ENCODE measurements at places on chromosomes 4 and X.

DNA sequence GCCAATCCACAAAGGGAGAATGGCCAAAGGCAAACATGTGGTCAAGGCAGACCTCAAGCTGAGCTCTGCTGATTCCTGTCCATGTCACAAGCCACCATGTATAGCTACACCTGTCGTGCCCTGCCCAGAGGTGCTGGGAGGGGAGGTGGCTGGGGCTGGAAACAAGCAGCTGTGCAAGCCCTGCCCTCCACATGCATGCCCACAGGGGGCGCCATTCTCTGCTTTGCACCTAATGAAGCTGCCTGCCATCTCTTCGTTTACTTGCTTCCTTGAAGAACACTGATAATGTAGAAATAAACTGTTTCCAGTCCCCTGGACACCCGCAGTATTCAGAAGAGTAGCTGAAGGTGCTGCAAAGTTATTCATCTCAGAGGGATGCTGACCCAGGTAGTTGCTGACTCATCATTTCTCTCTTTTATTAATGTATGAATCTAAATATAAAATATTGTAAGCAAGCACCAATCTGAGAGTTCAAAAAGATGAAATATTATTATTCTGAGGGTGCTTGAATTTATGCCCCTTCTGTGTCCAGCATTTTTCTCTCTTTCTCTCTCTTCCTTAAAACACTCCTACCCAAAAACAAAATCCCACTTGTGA is 278.6 kb downstream of the ADGRA3 start:
- DNase-seq = no peak

- no peak for DNase-seq
Measured at GRCh38 chr4:184284336-184284690, 66.6 kb upstream of the ENPP6 start.

- DNase-seq = no peak
Measured at GRCh38 chr4:45345558-45345957, 619.2 kb upstream of the GNPDA2 start.

DNA sequence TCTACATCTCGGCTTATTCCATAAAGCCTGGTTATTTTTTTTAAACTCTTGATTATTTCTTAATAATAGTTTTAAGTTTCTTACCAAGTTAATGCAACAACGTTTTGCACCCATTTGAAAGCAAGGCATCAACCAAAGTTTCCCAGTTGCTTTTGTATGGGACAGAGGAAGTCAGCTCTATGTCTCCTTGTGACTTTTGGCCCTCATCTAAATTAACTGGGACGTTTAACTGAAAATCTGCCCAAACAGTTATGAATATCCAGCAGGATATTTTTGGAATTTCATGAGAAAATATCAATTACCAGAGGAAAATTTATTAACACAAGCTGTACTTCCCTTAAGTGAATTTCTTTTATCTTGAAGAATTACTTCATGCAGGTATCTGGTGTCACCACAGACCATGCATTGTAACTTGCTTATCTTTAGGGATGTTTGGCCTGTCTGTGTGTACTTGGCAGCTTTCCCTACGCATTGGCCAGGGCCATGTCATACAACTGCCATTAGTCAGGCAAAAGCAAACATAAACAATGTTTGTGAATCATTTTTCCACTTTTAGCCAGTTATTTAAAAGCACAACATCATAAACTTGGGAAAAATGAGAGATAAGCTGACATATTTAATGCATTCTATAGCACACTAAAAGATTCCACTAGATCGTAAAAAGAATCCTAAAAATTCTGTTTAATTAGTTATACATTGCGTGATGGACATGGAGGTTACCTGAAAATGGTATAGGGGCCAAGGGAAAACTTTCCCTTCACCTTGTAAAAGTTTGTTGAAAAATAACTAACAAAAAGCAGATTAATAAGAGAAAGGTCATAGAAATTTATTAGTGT is 101.4 kb upstream of the PDE5A start:
- peak; percentile 90 for DNase-seq

DNA sequence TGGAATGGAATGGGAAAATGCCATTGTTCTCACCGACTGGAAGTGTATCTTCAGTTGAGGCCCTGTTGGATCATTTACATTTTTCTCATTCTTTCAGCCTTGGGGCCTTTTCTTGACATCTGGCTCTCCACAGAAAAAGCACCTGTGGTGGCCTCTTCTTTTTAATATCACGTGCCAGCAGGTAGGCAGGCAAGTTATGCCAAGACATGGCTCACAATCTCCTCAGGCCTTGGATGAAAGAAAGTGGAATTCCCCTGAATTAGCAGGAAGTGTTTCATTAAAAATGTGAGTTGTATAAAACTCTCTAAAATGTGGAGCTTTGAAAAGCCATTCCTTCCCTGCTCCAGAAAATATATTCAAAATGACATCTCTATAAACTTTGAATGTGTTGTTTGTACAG is 122.1 kb downstream of the FRAS1 start:
- DNase-seq = no peak

DNA sequence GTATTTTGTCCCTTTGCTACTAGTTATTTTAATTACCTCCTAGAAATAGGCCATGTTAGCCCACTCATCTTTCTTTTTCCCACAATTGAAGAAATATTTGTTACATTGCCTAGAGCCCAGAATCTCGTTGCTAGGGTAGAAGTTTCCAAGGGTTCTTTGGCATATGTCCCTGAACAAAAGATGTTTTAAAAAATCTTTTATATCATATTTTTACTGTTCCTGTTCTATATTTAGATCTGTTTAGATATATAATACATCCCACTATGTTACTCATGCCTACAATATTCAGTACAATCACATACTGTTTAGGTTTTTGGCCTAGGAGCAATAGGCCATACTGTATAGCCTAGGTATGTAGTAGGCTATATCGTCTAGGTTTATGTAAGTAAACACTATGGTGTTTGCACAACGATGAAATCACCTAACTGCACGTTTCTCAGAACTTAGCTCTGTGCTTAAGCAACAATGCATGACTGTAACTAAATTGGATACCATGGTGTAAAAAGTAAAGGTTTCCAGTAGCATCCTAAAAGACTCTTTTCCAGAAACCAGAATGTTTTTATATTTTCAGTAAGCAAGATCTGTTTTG is 236.0 kb upstream of the SLIT2 start:
- DNase-seq = no peak

GRCh38 chr4:169143335-169143734 is 127.4 kb downstream of the SH3RF1 start:
- DNase-seq = no peak

- no peak for DNase-seq
Measured at GRCh38 chr4:180106122-180106521, 2137.1 kb upstream of the TENM3 start.

DNA sequence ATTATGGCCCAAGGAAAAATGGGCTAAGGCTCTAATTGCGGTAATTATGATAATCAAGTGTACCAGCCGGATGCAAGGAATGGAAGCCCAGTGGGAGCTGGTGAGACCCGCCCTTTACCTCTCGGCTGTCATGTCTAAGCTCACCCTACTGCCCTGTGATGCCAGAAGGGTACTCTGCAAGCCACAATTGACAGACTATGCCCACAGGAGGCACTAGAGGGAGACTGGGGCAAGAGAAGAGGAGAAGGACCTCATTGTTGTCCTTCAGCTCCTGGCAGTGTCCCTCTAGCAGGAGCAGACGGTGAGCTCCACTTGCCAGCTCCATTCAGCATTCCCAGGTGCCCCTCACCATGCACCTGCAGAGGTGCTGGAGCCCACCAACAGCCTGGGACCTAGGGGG is 141.8 kb downstream of the SMIM20 start:
- DNase-seq = no peak

GRCh38 chr4:8167291-8167690 is 8.7 kb upstream of the ABLIM2 start:
- no peak for DNase-seq

DNA sequence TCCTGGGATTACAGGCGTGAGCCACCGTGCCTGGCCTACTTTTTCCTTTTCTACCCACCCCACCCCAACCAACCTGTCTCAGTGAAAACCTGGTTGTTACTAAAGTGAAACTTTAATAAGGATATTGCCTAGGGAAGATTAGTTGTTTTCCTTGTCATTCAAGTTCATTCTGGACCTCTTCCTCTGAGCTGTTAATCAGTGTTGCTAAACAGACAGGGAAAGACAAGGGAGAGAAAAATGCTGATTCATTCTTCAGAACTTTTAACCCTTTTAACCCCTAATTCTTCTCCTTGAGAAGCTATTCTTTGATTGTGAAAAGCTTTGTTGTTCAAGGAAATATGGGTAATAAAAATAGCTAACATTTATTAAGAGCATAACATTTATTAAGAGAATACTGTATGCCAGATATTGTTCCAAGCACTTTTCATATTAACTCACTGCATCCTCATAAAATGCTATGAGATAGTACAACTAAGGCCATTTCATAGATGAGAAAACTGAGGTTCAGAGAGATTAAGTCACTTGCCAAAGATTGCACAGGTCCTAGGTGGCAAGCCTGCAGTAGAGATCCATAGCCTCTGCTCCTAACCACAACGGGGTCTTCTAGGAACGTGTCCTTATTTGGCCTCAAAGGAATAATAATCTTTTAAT is 34.8 kb downstream of the OSTC start:
- DNase-seq = peak; percentile 17

- no peak for DNase-seq
Measured at GRCh38 chrX:22159071-22159470, 113.6 kb upstream of the CBLL2 start.

DNA sequence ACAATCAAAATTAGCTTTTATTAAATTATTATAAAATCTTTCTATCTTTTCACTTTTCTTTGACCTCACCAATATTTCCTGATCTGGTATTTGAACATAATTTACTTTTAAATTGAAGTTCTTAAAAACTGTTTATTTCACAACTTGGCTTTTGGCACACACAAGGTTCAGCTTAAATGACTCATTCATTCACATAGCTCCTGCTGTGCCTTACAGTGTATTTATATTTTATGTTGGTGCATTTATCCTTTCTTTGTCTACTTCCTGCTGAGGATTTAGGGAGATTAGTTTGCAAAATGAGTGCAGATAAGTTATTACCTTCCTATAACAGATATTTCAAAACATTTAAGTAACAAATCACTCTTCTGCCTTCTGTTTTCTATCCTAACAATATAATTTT is 430.6 kb downstream of the DTHD1 start:
- DNase-seq = no peak

DNA sequence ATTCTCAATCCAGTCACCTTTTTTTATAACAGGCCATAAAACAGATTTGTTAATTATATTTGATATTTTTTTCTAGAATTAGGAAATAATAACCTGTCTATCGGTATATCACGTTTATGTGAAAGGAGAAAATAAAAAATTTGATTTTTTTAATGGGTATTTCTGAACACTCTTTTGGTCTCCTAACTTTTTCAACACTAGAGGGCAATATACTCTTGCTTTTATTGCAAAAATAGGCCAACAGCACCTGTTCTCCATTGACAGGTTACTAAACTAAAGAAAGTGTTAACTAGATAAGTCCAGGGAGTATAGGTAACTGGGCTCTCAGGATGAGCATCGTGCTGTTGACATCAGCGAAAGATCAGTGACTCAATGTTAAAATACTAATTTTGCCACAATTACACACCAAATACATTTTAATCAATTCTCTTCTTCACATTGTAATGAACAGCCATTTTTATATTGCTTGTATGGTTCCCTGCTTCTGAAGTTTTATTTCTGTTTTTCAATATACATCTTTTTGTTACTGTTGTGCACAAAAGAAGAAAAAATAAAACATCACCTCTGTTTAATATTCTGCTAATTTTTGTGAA is 22.8 kb downstream of the NDST4 start:
- peak; percentile 27 for DNase-seq

DNA sequence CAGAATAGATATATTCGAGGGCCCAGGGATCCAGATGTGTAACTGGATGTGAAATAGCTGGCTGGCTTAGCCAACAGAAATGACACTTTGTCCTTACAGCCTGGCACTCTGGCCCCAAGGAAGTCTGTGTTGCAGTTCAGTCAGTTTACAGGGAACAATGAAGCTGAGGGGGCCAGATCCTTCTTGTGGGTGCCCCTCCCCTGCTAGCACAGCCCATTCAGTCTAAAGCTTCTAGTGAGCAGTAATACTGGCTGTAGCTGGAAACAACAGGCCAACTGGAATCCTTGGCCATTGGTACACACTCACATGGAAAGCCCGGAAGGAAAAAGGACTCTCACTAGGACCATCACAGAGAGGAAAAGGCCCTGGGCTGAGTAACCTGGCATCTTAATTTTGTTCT is 22.7 kb upstream of the CD40LG start:
- no peak for DNase-seq

DNA sequence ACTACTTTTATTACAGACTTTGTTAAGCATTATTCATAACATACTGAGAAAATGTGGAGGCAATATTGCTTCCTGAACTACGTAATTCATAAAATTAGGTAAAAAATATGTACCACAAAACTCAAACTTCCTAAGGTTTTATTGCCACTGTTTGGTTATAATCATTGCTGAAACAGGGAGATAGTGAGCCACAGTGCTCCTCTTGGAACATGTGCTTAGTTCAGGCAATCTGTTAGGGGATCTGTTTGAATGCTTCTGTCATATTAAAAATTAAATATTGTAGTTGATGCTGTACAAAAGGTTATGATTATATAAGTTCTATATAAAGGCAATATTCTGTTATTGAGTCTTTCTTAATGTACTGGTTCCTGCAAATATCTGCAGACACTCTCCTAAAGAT is 480.7 kb downstream of the GRXCR1 start:
- DNase-seq = no peak

DNA sequence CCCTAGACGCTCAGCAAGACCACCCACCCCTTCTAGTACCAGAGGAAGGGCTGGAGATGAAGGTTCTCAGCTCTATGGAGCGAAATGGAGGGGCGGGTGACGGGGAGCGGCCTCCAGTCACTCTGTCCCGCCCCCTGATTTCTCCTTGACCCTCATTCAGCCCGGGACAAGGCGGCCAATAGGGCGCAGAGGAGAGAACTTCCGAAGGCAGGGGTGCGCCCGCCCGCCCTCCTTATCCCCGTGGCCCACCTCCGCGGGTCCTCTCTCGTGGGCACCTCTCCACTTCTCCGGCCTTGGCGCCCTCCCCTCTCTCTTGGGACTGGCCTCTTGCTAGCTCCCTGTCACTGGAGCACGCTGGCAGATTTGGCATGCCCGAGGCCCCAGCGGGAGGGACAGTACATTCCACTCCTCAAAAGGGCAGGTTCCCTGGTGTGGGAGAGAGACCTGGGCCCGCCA is 1.1 kb upstream of the SEPTIN6 start:
- peak; percentile 16 for DNase-seq

DNA sequence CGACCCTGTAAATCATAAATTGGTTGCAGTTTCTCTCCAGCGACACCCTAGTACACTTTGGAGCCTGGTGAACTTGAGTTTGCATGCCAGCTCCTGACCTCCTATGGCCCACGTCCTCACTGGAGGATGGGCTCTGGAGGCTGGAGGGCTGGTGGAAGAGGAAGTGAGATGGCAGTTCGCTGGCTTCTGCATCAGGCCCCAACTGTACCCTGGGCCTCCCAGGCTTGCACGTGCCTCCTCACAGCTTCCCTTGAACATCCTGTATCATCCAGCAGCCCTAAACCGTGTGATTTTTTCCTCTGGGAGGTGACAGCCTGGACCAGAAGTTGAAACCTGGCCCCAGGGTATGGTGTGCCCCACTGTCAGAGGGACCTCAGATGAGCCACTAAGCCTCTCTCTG is 78.5 kb downstream of the HTRA3 start:
- no peak for DNase-seq
